ENCODE measurements at places on chromosomes 16 and 17.

GRCh38 chr17:49051269-49051668 lies 54.1 kb downstream of the IGF2BP1 start:
- no peak for DNase-seq

- no peak for DNase-seq
Measured at GRCh38 chr17:77872714-77873499, 85.6 kb upstream of the TNRC6C start.

DNA sequence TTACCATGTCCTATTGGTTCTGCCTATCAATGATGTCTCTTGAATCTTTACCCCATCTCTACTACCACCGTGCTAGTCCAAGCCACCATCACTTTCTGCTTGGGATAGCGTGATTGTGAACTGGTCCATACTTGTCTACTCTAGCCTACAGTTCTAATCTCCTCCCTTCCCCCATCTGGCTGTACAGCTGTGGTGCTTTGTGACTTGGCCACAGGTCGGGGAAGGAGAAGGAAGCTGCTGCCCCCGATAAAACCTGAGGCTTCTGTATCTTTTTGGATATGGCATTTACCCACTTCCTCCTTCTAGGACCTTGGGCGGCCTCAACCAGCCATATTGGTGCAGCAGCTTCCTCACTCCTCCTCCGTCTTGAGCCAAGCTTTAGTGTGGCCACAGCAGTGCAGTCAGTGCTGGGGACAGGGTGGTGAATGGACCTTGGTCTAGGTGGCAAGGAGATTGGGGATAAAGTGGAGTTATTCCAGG lies 314 bp upstream of the ITGA2B start:
- no peak for DNase-seq

DNA sequence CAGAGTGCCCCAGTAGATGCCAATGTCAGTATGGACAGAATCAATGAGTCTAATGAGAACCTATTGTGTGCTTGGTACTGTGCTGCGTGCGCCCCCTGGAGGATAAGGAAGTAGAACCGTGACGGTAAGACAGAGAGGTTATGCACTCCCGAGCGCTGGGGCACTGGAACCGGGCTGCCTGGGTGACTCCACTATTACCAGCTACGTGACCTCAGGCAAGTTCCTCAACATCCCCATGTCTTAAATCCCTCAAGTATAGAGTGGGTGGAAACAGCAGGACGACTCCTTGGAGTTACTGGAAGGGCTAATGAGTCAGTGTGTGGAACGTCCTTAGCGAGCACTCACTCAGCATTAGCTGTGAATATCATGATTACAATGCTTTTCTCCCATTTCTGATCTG lies 16.2 kb downstream of the CHST4 start:
- peak; percentile 55 for DNase-seq

GRCh38 chr16:7976563-7976962 lies 613.7 kb downstream of the TMEM114 start:
- no peak for DNase-seq

DNA sequence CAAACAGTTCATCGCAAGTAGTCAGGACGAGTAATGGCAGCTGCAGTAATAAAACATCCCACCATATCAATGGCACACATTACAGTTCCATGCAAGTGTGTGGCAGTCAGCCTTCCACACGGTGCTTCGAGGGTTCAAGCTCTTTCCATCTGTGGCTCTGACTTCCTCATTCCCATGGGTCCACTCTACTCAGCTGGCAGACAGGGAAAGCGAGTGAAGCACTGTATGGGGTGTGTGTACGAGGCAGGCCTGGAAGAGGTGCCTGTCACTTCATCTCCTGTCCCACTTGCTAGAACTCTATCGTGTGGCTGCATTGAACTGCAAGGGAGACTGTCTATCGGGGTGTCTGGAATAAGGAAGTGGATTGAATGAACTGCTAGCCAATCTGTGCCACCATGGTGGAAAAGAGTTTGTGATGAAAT lies 160.6 kb downstream of the CPPED1 start:
- no peak for DNase-seq

DNA sequence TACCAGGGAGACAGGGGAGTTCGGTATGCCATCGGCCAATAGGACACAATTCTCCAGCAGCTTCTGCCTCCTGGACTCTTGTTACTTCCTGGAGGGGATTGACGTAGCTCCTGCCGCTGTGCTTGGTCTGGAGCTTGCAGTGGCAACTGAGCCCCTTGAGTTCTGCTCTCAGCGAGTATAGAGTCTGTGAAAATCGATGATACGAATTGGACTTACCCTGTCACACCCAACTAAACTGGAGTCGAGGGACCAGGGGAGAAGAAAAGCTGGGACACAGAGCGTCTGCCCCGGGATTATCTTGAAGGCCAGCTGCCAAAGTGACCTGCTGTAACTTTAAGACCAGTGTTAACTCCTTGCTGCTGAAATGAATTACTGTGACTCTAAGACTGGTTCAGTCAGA lies 22.2 kb downstream of the SEC14L1 start:
- no peak for DNase-seq

- DNase-seq: no peak
Measured at GRCh38 chr17:60548990-60549389, 22.9 kb upstream of the APPBP2 start.

- DNase-seq: peak; percentile 68
Measured at GRCh38 chr16:67542464-67542863, 13.8 kb downstream of the RIPOR1 start.

- no peak for DNase-seq
Measured at GRCh38 chr17:2909175-2909845, 113.1 kb downstream of the RAP1GAP2 start.

DNA sequence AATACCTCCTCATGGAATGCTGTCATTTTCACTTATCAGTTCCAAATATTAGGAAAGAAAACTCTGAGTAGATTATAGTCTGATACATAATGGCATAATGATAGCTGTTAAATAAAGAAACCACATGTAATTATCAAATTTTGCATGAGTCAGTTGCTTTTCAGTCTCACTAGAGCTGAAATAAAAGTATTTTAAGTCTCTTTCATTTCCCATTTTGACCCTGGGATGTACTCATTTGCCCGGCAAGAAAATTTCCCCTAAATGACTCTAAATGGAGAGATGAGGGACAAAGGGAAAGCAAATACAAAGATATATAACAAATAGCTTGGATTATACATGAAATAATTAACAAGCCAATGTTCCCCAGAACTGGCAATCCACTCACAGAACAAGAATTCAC lies 47.9 kb upstream of the CPHXL start:
- DNase-seq: no peak

DNA sequence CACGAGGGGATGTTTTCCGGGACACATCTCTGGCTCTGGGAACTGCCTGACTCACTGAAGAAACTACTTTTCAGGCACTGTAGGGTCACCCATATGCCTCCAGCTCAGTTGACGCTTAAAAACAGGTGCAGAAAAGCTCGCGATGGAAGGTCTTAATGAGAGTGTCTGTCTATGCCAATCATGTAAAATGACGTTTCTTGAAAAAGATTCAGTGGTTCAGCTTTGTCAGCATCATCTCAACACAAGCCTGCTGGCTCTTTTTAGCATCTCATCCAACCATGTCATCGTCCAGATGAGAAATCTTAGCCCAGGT lies 27.5 kb downstream of the OR1D5 start:
- DNase-seq: no peak

- DNase-seq: no peak
Measured at GRCh38 chr16:23225109-23225508, 42.6 kb downstream of the SCNN1G start.

DNA sequence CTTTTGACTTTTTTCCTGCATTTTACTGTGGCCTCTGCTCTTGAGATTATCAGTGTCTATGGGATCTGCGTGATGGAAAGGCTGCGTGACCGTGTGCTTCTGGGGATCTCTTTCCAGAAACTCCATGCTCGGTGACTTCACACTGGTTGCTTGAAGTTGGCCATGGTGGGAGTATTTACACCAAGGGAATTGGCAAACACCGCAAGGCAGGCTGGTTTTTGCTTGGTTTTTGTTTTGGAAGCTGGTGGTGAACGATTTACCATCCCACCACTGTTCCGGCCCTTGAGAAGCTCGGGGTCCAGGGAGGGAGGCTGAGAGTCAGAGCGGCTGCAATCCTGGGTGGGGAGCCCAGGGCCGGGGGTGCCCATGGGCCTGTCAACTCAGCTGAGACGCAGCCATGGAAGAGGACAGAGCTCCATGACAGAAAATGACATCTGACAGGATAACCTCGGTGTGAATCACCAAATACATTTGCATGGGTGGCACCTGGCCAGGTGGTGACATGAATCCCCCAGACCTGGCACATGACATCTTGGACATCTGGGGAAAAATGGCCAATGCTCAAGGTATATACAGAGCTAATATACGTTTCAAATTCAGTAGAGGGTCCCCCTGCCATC lies 11.1 kb downstream of the CRISPLD2 start:
- no peak for DNase-seq

DNA sequence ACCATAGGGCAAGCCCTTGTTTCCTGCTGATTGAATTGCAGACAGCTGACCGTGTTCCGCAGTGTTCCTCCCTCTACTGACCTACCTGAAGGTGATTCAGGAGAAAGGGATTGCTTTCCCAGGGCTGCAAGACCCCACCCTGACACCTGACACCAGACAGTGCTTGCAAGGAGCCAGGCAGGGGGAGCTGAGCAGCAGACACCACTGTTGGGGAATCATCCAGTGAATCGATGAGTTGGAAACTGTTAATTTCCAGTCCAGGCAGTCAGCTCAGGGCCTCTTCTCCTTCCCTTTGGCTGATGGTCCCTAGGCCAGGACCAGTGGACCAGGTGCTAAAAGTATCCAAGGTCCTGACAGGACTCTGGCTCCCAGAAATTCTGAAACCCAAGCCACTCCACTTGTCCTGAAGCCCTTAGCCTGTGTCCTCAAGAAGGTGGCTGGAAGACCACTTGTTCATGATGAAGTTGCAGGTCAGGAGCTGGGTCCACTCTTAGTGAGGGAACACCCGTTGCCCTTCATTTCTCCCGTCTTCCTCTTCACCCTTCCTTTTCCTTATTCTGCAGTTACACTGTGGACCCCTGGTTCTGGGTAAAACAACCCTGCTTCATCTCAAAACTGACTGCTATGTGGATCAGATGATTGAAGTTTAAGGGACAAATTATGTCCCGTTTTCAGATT lies 9.5 kb upstream of the UNK start:
- no peak for DNase-seq

GRCh38 chr16:30378236-30379157 lies 3.9 kb downstream of the SEPTIN1 start:
- DNase-seq: peak; percentile 100

DNA sequence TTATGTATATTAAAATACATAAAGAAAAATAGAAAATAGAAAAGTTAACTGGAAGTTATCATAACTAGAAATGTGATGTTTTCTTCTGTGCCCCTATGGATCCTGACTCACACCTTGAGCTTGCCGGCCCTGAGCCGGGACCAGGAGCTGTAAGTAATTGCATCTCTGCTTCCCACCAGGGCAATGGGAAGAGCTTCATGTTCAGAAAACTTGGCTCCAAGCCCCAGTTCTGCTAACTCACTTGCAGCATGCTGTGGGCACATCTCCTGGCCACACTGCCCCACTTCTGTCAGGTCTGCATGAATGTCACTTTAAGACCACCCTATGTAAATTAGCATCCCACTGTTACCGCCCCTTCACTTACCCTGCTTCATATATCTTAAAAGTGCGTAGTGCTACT lies 37.2 kb downstream of the GNAO1 start:
- no peak for DNase-seq

DNA sequence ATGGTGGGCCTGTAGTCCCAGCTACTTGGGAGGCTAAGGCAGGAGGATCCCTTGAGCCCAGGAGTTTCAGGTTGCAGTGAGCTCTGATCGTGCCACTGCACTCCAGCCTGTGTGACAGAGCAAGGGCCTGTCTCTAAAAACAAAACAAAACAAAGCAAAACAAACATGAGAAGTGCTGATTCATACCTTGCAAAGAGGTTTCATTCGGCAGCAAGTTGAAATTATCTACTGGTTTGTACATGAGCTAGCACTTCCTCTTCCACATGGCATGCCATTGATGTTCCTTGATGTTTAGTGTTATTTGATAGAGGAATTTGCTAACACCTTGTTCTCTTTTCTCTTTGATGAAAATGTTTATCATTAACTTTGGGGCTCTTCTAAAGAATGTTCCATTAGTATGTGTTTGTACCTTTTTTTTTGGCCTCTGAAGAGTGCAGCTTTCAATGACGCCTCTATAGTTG lies 50.6 kb downstream of the SPECC1 start:
- DNase-seq: no peak

DNA sequence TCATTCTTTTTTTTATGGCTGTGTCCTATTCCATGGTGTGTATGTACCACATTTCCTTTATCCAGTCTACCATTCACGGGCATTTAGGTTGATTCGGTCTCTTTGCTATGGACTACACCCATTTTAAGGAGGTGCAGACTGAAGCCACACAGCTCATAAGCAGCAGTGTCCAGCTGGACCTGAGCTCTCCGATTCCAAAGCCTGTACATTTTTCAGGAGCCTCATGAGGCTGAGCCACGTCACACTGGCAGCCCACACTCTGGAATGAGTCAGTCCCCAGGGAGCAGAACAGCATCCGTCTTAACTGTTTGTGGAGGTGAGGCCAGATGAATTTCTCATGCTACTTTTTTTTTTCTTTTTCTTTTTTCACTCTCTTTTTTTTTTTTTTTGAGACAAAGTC lies 116.1 kb downstream of the C16orf95 start:
- no peak for DNase-seq

GRCh38 chr17:1686086-1686485 lies 1.4 kb upstream of the PRPF8 start:
- no peak for DNase-seq

- DNase-seq: no peak
Measured at GRCh38 chr17:32542186-32542585, 55.4 kb downstream of the CDK5R1 start.

DNA sequence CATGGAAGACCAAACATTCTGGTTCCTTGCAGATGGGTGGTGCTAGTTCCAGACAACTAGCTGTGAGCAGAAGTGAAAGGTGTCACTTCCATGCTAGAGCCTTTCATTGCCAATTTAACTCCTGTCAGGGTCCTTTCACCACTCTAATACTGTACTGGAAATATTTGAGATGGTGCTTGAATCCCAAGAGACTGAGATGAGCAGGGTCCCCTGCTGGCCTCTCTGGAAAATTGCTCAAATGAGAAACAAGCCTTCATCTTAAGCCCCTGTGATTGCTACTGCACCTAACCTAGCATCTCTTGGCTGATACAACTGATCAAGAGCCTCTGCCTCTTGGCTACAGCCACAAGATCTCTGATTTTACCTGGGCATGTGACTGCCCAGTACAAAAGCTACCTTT lies 7.4 kb upstream of the VAC14 start:
- no peak for DNase-seq

- peak; percentile 81 for DNase-seq
Measured at GRCh38 chr17:38751808-38752307, 683 bp upstream of the PSMB3 start.

- DNase-seq: no peak
Measured at GRCh38 chr17:50452630-50453300, 15.9 kb downstream of the CHAD start.

GRCh38 chr17:55053855-55054254 lies 85.3 kb downstream of the STXBP4 start:
- DNase-seq: no peak

GRCh38 chr16:72162105-72162692 lies 9.8 kb downstream of the PMFBP1 start:
- DNase-seq: no peak

DNA sequence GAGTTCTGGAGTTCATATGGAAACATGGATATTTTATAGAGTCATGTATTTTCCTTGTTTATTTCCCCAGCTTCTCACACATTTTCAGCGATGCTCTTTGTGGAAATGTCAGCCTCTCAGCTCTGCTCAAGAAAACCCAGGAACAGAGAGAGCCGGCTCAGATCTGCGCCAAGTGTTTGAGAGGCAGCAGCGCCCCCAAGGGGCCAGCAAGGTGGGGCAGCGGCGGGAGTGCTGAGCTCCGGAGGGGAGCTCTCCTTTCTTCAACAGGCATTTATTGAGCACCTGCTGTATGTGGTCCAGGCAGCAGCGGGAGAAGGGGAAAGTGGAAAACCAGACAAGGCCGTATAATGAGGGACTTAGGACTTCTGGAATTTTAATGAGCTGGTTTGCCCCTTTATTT lies 421.1 kb upstream of the C16orf82 start:
- DNase-seq: peak; percentile 39
